ENCODE measurements at places on chromosomes 6 and 20.
A peak's percentile ranks its signal among the peaks of the same experiment; 100 is the strongest.

GRCh38 chr6:158969148-158969547, 30.9 kb downstream of the RSPH3 start:
- no peak for DNase-seq

- DNase-seq: no peak
These were observed 443.8 kb upstream of the MANEA start for GRCh38 chr6:95133578-95133977.

- peak; percentile 96 for DNase-seq
These were observed at the start of gene CLIC1 for GRCh38 chr6:31736021-31736767. TSS of gene CLIC1 (minus strand) at chr6:31736530. CDS start at chr6:31736300, 230 bp downstream.

DNA sequence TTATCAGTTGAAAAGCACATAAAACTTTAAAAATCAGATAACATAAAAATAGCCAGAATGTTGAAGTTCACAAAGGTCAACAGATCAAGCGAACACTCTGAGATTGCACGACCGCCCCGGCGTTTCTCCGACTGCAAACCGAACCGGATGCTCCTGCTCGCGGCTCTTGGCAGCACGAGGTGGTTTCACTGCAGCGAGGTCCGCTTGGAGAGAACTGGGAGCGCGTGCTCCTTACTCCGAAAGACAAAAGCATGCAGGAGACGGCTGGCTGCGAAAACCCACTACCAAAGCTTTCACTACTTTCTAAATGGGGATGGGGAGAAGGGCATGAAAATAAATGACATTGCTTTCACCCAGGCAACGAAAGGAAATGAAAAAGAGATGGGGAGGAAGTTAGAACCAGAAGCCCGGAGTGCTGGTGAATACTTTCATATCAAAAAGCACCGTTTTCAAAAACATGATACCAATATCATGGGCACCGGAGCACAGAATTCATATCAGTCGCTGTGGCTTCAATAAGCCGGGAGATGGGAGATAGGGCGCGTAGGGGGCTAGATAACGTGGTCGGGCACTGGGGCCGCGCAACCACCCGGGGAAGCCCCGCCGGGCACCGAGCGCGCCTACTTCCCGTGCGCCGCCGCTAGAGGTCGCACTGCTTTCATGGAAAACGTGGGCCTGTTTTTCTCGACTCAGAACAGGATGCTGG, 8.3 kb upstream of the ANKRD60 start:
- DNase-seq: no peak

DNA sequence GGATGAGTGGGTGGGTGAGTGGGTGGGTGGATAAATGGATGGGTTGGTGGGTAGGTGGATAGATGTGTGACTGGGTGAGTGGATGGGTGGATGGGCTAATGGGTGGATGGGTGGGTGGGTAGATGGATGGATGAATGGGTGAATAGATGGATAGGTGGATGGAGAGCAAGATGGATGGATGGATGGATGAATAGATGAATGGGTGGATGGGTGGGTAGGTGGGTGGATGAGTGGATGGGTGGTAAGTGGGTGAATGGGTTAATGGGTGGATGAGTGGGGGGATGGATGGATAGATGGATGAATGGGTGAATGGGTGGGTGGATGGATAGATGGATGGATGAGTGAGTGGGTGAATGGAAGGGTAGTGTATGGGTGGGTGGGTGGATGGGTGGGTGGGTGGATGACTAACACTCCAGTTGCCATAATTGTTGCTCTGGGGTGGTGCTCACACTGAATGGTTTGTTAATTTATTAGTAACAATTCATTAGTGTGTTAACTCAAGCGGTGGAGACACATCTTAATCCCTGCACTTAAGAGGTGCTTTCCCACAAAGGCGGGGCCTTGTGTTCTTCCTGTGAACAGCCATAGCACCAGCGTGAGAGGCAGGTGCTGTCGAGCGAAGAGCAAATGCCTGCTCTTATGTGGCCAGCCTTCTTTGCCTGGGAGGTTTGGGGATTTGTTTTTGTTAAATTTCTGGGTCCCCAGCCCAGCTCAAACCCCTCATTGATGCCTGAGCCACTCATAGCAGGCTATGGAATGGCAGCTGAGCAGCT, 4.9 kb upstream of the APCDD1L start:
- no peak for DNase-seq

DNA sequence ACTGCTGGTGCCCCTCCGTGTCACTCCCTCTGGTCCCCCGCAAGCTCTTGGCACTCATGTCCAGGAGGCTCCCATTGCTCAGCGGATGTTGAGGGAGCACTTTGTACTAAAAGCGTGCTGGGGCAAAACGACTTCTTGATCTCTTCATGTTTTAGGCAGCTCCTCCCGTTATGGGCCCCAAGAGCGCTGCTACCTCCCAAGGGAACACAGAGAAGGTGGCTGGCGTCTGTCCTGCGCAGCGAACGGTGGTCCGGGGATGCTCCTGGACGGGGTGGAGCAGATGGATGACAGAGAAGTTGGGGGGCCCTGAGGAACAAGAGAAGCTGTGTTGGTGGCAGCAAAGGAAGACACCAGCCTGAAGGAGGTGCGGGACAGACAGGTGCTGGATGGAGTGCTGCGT, 99.8 kb downstream of the TMEM242 start:
- peak; percentile 83 for DNase-seq

DNA sequence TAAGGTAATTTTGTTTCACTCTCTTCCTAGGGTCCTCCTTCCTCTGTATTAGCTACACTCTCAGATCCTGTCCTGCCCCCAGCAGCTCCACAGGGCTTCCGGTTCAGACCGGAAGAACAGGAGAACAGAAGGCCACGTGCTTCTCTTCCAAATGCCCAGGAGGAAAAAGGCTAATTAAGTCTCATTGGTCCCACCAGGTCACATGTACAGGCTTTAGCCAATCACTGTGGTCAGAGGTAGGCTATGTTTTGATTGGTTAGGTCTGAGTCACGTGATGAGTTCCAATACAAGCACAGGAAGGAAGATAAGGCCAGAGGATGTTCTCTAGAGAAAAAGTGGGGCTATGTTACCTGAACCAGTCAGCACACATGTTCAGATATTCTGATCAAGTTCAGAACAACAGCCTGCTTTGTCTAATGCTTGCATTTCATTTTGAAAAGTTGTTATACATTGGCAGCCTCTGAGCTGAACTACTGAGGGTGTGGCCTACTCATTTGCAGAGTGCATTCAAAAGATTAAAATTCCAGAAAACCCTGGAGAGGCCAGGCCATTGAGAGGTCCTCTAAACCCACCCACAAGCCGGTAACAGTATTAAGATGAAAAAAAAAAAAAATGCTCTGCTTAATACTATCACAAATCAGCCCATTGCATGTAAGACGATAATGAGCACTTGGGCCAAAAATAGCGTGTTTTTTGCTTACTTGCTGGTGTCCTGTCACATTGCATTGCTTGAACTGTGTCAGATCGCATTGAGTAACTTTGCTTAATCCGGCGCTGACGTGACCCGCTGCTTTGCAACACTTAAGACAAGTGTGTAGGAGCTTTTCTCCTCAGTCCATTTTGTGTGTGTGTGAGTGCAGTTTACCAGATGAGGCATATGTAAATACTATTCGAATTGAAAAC, 170.3 kb downstream of the TSHZ2 start:
- DNase-seq: no peak

DNA sequence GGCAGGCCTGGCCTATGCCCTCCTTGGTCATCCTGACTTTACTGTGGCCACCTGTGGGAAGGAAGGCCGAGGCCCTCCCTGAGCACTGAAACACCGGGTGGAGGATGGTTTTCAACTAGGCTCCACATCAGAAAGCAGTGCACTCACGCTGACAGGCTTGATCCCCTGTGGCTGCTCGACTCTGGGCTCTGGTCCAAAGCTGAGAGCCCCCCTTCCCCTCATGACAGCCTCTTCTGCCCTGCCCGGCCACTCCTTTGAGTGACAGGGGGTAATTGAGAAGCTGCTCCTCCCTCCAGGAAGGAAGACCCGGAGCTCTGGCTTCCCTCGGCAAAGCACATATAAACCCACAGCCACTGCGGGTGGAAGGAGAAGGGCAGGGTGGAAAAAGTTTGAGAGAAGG, 43.6 kb downstream of the MUC22 start:
- no peak for DNase-seq

GRCh38 chr6:97668716-97669115, 385.7 kb upstream of the MMS22L start:
- no peak for DNase-seq

DNA sequence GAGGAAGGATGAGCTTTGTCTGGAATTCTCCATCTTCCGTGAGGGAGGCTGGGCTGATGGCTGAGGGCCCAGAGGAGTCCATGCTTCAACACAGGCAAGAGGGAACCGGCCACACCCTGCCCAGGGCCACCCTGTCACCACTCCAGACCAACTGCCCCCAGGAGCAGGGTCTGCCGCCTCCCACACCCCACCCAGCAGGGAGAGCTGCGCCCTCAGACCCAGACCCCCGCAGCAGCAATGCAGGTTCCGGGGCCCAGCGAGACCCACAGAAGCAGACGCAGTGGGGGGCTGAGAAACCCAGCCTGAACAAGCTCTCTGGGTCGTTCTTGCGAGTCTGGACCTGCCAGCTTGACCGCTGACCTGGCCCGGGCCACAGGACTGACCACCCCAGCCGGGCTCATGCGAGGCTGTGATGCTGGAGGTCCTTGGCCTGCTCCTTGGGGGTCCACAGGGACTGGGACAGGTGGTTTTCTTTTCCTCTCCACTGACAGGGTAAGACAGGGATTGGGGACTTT, 25.0 kb downstream of the FRMD1 start:
- DNase-seq: no peak

- DNase-seq: no peak
These were observed 228.4 kb upstream of the RSPO3 start for GRCh38 chr6:126890055-126890454.

- DNase-seq: no peak
These were observed 9.3 kb upstream of the LAMA5 start for GRCh38 chr20:62376112-62377063.

GRCh38 chr6:27601668-27602254, 128.9 kb upstream of the ZNF184 start:
- DNase-seq: no peak

DNA sequence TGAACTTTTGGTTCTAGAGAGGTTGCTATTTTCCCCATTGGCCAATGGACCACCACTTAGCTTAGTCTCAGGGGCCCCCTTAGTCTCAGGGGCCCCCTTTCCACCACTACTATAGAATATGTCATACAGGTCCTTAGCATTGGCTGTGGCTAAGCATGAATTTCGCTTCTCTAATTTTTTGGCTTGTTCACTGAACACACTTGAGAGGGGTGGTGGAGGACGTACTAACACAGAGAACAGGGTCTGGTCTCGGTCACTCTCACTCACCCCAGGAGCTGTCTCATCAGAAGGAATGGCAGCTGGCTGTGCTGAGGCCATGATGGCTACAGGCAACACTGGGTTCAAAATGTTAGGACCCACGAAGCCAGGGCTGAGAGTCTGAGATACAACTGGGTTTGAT, 30.3 kb downstream of the ZNF318 start:
- DNase-seq: no peak
